ENCODE measurements at places on chromosomes 5 and 9.

- DNase-seq: no peak
Measured at GRCh38 chr5:68529581-68529980, 314.0 kb downstream of the PIK3R1 start.

- no peak for DNase-seq
Measured at GRCh38 chr9:91451431-91452270, 28.0 kb upstream of the NFIL3 start.

DNA sequence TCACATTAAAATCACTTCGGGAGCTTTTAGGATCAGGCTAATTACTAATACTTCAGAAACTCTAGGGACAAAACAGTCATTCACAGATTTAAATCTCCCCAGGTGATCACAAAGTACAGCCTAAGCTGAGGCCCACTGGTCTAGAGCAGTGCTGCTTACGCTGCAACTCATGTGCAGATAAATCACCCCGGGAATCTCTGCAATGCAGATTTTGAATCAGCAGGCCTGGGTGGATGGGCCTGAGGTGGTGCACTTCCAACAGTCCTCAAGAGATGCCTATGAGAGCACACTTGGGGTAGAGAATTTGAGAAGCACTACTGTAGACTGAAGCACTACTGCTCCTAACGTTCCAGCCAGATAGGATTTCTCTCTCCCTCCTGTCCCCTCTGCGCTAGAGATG, 28.4 kb downstream of the CSF1R start:
- DNase-seq: no peak

GRCh38 chr9:79357194-79357593, 214.6 kb upstream of the TLE4 start:
- no peak for DNase-seq

- no peak for DNase-seq
Measured at GRCh38 chr5:80207832-80208231, 48.0 kb downstream of the SERINC5 start.

DNA sequence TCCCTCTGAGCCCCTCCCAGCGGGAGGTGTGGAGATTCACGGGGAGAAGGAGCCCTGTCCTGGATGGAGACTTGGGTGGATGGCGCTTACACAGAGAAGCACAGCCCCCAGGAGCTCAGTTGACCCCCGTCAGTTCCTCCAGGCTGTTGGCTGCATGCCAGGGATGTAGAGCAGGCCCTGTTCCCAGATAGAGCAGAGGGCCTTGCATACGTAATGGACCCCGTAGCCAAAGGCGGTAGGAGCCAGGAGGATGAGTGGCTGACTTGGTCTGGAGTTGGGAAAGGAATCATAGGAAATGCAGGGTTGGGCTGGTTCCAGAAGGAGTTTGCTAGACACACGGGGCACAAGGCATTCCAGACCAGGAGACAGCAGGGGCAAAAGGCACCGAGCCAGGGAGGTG, 2.5 kb downstream of the PMPCA start:
- DNase-seq: no peak

- no peak for DNase-seq
Measured at GRCh38 chr5:36079200-36079781, 12.6 kb upstream of the UGT3A2 start.

All from stimulated activated CD8-positive, alpha-beta memory T cell treated with anti-CD3 and anti-CD28 coated beads, Interleukin-2, amount 100 ng/mL, for 1 hour (primary cell).